ENCODE measurements at places on chromosomes 6 and 20.

- H3K4me3 ChIP-seq: peak overlapping the region; percentile 77
- H3K27ac ChIP-seq: peak overlapping the region; percentile 73
- H3K4me1 ChIP-seq: peaks cover 43% of the 10 kb centered on the region
- DNase-seq: no peak
- H3K27me3 ChIP-seq: no peaks in the 10 kb centered on the region
Observed at GRCh38 chr20:38926934-38927616, 858 bp downstream of the FAM83D start.

DNA sequence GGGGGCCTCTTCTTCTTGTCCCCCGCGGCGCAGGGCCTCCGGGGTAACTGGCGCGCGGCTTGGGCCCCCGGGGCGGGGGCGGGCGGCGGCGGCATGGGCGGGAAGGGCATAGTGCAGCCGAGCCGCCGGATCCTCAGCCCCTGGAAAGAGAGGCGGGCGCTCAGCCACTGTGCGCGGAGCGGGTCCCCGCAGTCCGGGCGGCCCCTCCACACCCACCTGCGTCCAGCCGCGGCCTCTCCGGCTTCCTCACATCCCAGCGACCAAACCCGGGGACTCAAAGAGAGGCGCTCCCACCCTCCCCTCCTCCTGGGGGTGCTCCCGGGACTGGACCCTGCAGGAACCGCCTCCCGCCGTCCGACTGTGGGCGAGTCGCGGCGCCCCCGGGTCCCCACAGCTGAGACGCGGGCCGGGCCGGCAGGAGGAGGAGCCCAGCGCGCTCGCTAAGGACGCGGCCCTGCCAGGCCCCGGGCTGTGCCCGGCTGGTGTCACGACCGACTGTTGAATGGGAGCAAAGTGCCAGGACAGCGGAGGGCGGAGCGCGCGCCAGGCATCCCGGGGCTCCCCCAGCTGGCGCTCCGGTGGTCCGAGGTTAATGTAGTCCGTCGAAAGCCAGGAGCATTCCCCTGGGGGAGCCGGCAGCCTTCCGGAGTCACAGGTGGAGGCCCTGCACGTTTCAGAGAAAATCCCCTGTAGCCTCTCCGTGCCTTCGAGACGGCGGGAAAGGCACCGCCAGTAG is at the start of gene PRR18:
TSS of gene PRR18 (minus strand) at position 360 of the 736 bp plus-strand sequence. CDS start at position 110, 250 bp downstream.
- H3K4me3 ChIP-seq: no peak within 1 kb of the TSS
- peaks cover 3% of the 10 kb centered on the region for H3K4me1 ChIP-seq
- peaks cover 73% of the 10 kb centered on the region for H3K27me3 ChIP-seq
- no peak within 1 kb of the TSS for H3K27ac ChIP-seq

GRCh38 chr20:10731190-10731965 is 57.6 kb upstream of the JAG1 start:
- no peaks in the 10 kb centered on the region for H3K4me1 ChIP-seq
- no peaks in the 10 kb centered on the region for H3K27me3 ChIP-seq
- H3K36me3 ChIP-seq: no peaks in the 10 kb centered on the region
- no peak overlapping the region for H3K4me3 ChIP-seq
- no peak for DNase-seq

- no peaks in the 10 kb centered on the region for H3K36me3 ChIP-seq
- no peaks in the 10 kb centered on the region for H3K27me3 ChIP-seq
- no peak for DNase-seq
- no peaks in the 10 kb centered on the region for H3K4me1 ChIP-seq
Observed at GRCh38 chr20:52800734-52801627, 171.2 kb upstream of the TSHZ2 start.

- H3K27ac ChIP-seq: no peak overlapping the region
- DNase-seq: no peak
- H3K4me1 ChIP-seq: peaks cover 7% of the 10 kb centered on the region
- H3K4me3 ChIP-seq: no peak overlapping the region
- H3K36me3 ChIP-seq: no peaks in the 10 kb centered on the region
Observed at GRCh38 chr6:113626475-113626874, 230.7 kb upstream of the MARCKS start.

DNA sequence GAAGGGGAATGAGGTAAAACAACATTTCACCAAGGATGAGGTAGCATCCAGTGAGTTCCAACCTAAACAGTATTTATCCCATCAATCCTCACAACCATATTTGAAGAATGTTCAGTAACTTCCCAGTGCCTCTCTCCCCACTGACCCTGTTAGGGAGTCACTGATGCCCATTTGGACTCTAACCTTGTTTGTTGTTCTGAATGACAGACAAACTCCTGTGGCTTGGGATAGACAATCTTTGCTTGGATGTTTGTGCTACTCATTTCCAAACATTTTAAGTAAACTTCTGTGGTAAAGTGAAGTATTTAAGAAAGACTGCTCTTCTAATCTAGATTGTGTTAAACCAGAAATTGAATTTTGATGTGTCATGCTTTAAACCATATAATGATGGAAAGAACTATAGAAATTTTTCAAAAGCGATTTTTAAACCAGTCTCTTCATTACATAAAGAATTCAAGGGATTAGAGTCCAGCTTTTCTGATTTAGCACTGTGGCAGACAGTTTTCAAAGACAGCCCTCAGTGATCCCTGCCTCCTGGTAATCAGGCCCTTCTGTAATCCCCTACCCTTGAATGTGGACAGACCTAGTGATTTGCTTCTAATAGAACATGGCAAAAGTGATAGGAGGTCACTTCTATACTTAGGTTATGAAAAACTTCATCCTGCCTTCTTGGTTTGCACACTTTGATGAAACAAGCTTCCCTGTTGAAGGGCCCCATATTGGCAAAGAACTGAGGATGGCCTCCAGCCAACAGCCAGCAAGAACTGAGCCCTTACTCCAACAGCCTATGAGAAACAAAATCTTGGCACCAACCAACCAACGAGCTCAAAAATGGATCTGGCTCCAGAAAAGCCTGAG is 191.6 kb downstream of the DST start:
- no peak for DNase-seq
- H3K36me3 ChIP-seq: no peaks in the 10 kb centered on the region
- H3K27me3 ChIP-seq: no peaks in the 10 kb centered on the region
- no peak overlapping the region for H3K4me3 ChIP-seq

DNA sequence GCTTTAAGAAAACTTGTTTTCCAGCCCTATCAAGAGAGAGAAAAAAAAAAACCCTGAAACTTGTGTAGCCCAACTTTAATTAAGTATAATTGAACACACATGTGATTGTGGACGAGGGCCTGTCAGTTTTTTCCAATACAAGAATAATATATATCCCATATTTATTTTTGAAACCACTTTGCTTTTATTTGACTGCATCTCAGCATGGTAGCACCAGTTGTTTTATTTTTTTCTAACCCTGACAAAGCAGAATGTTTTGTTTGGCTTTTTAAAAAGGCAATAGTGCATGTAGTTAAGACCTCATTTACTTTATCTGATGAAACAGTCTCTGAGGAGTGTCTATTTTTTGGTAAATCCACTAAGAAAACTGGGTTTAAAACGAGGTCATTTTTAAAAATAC is 257.7 kb downstream of the CDKAL1 start:
- no peak for DNase-seq
- peaks cover 2% of the 10 kb centered on the region for H3K36me3 ChIP-seq
- H3K4me3 ChIP-seq: no peak overlapping the region
- no peaks in the 10 kb centered on the region for H3K27me3 ChIP-seq

DNA sequence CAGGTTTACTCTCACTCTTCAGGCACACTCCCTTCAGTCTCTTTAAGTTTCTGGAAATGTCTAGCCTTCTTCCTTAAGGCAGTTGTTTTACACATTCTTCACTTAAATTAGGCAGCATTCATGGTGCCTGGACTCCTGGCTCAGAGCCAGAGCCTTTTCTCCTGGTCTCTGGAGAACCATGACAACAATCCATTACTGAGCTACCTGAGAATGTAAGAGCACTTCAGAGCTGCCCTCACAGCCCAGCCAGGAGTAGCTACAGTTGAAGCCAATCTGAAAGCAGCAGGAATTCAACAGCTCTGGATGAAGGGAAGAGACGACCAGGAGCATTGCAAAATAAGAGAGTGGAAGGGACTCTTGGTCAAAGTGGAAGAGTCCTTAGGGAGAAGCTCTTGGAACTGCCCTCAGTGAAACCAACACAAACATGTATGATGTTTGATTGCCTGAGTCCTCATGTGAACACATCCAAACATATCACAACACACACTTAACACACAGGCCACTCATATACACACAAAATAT is 416.8 kb upstream of the SPTLC3 start:
- DNase-seq: no peak
- H3K4me3 ChIP-seq: no peak overlapping the region
- H3K27me3 ChIP-seq: no peaks in the 10 kb centered on the region
- no peak overlapping the region for H3K27ac ChIP-seq
- no peaks in the 10 kb centered on the region for H3K36me3 ChIP-seq

DNA sequence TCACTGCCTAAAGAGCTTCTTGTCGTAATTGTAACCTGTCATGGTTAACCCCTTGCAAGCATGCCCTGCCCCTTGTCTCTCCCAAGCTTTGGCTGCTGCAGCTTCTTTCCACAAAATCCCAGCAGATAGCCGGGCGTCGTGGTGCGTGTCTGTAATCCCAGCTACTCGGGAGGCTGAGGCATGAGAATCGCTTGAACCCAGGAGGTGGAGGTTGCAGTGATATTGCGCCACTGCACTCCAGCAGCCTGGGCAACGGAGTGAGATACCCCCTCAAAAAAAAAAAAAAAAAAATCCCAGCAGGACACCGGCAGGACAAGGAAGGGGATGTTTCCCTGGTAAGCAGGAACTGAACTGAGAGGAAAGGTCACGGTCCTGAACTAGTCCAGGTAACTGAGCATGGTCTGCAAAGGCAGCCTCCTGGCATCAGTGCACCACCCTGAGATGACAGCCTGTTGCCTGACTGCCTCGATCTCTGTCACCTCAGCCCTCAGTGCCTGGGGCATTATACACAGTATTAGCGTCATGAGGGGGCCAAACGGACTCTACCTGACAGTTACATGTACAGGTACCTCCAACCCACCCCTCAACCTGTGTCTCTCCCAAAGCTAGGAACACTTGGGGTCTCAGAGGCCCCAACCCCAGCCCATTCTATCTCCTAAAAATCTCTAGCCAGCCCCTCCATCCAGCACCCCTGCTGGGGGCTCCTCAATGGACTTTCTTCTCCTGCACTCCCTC is 1.8 kb downstream of the LZTS3 start:
- no peak overlapping the region for H3K27ac ChIP-seq
- H3K4me1 ChIP-seq: peaks cover 24% of the 10 kb centered on the region
- DNase-seq: no peak
- peak overlapping the region; percentile 40 for H3K4me3 ChIP-seq
- H3K27me3 ChIP-seq: peaks cover 99% of the 10 kb centered on the region

DNA sequence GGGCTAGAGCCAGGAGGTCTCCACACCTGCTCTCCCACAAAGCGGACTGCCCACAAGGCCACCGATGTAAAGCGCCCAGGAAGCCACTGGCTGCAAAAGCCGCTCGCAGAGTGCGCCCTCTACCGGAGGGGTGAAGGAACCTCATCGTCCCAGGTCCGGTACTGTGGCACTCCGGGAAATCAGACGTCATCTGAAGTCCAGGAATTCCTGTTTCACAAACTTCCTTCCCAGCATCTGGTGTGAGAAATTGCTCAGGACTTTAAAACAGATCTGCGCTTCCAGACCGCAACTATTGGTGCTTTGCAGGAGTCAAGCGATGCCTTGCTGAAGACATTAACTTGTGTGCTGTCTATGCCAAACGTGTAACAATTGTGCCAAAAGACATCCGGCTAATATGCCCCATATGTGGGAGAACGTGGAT is 115.1 kb upstream of the ARID1B start:
- H3K4me1 ChIP-seq: peaks cover 9% of the 10 kb centered on the region
- no peaks in the 10 kb centered on the region for H3K36me3 ChIP-seq
- no peak overlapping the region for H3K4me3 ChIP-seq
- DNase-seq: no peak
- H3K27me3 ChIP-seq: peaks cover 10% of the 10 kb centered on the region
- H3K27ac ChIP-seq: no peak overlapping the region

- H3K4me1 ChIP-seq: no peaks in the 10 kb centered on the region
- H3K36me3 ChIP-seq: no peaks in the 10 kb centered on the region
- no peak overlapping the region for H3K4me3 ChIP-seq
- H3K27me3 ChIP-seq: no peaks in the 10 kb centered on the region
- DNase-seq: no peak
Observed at GRCh38 chr6:141932685-141933084, 200.0 kb upstream of the GJE1 start.

GRCh38 chr20:49534255-49534712 is 33.7 kb downstream of the PTGIS start:
- no peaks in the 10 kb centered on the region for H3K36me3 ChIP-seq
- no peak overlapping the region for H3K4me3 ChIP-seq
- H3K27ac ChIP-seq: peak overlapping the region; percentile 31

GRCh38 chr6:56756219-56756789 is 113.6 kb upstream of the DST start:
- H3K27me3 ChIP-seq: peaks cover 6% of the 10 kb centered on the region
- no peaks in the 10 kb centered on the region for H3K4me1 ChIP-seq
- no peak for DNase-seq

DNA sequence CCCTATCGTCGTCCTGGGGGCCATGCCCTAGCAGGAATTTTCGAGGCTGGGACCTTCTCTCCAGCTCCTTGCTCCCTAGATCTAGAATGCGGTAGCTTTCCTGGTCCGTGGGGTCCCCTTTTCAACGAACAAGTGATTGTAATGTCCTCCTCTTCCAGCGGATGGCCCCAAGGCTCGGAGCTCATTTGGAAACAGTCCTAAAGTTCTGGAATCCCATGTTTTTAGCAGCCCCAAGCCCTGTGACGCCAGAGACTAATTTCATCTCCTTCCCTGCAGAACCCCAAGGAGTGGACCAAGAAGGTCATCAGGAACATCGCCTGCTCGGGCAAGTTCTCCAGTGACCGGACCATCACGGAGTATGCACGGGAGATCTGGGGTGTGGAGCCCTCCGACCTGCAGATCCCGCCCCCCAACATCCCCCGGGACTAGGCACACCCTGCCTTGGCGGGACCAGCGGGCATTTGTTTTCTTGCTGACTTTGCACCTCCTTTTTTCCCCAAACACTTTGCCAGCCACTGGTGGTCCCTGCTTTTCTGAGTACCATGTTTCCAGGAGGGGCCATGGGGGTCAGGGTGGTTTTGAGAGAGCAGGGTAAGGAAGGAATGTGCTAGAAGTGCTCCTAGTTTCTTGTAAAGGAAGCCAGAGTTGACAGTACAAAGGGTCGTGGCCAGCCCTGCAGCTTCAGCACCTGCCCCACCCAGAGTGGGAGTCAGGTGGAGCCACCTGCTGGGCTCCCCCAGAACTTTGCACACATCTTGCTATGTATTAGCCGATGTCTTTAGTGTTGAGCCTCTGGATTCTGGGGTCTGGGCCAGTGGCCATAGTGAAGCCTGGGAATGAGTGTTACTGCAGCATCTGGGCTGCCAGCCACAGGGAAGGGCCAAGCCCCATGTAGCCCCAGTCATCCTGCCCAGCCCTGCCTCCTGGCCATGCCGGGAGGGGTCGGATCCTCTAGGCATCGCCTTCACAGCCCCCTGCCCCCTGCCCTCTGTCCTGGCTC is 48.5 kb downstream of the PYGB start:
- no peak overlapping the region for H3K4me3 ChIP-seq
- no peaks in the 10 kb centered on the region for H3K27me3 ChIP-seq
- peaks cover 4% of the 10 kb centered on the region for H3K4me1 ChIP-seq
- DNase-seq: peak; percentile 55
- no peak overlapping the region for H3K27ac ChIP-seq
- peaks cover 9% of the 10 kb centered on the region for H3K36me3 ChIP-seq

GRCh38 chr6:169887529-169888140 is 136.2 kb downstream of the ERMARD start:
- peaks cover 26% of the 10 kb centered on the region for H3K27me3 ChIP-seq
- H3K27ac ChIP-seq: no peak overlapping the region
- peaks cover 2% of the 10 kb centered on the region for H3K36me3 ChIP-seq
- no peaks in the 10 kb centered on the region for H3K4me1 ChIP-seq
- no peak overlapping the region for H3K4me3 ChIP-seq

Data from activated naive CD4-positive, alpha-beta T cell treated with anti-CD3 and anti-CD28 coated beads, Interleukin-2, amount 10 ng/mL, durations not matched to agents 7 days and 5 days (primary cell).